ENCODE measurements at places on chromosomes 11 and 22.

DNA sequence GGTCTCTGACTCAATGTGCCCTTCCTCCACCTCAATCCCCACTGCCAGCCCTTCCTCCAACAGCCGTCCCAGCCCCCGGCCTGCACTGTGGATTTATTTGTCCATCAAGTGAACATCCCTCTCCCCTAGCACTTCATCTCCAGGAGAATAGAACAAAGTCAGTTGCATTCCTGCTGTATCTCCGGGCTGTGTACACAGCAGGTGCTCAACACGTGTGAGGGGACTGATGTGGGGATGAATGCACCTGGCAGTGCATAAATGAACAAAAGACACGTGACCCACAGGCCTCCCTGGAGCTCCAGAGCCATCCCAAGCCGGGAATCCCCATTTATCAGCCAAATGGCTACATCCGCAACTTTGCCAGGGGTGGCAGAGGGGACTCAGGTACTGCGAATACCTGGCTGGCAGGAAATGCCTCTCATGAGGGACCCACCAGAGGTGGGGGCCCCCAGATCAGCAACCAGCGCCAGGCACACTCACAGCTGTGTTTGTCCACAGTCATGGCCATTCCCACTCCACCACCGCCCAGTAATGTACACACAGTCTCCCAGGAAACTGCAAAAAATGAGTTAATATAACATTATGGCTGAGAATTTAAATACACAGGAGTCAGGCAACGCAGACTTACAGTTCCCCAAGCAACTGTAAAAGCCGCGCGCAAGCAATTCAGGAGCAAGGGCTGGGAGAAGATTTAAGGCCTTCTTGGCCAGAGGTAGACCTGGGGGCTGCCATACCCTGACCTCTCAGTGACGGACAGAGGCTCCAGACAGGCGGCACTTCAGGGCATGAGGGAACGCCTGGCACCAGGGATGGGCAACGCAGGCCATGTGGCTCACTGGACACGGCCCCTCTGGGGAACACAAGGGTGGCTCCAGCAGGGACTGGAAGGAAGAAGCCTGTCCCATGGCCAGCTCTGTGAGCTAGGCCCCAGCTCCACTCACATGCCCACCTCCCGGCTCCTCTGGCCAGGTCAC lies 50.3 kb upstream of the TCF20 start:
- DNase-seq: no peak

GRCh38 chr11:110339456-110340250 lies 43.2 kb upstream of the RDX start:
- DNase-seq: no peak

- peak; percentile 53 for DNase-seq
Observed at GRCh38 chr22:24681236-24681635, 78.2 kb downstream of the GGT1 start.

GRCh38 chr11:122804796-122805195 lies 33.5 kb upstream of the CRTAM start:
- no peak for DNase-seq

DNA sequence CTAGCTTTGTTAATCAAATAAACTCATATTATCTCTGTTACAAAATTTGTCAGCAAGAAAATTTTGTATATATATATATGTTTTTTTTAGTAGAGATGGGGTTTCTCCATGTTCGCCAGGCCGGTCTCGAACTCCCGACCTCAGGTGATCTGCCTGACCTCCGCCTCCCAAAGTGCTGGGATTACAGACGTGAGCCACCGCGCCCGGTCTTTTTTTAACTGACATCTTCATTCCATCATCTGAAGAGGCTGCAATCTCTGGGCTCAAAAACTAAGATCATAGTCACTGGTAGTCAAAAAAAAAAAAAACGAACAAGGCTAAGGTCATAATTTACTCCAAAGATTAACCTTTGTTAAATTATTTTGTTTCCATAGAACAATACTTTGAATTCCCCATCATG lies 5.3 kb upstream of the KLHDC7B start:
- no peak for DNase-seq

DNA sequence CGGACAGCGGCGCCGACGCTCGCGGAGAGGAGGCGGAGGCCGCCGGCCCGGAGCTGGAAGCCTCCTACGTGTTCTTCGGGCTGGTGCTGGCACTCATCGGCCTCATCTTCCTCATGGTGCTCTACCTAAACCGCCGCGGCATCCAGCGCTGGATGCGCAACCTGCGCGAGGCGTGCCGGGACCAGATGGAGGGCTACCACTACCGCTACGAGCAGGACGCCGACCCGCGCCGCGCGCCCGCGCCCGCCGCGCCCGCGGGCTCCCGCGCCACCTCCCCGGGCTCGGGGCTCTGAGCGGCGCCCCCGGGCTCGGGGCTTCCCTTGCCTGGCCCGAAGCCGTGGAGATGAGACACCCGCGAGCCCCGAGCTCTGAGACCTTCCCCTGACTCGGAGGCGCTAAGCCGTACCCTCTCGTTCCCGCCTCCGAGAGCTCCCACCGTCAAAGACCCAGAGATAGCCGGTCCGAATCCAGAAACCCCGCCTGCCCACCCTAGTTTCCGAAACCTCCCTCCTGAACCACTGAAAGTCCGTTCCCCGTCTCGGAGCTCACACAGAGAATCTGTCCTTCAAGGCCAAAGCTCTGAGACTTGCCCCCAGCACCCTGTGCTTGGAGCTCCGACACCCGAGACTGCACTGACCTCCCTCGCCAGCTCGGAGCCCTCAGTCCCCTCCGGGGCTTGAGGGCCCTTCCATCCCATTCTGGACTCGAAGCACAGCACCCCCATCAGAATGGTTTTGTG lies 1.5 kb downstream of the TPBGL start:
- DNase-seq: no peak

DNA sequence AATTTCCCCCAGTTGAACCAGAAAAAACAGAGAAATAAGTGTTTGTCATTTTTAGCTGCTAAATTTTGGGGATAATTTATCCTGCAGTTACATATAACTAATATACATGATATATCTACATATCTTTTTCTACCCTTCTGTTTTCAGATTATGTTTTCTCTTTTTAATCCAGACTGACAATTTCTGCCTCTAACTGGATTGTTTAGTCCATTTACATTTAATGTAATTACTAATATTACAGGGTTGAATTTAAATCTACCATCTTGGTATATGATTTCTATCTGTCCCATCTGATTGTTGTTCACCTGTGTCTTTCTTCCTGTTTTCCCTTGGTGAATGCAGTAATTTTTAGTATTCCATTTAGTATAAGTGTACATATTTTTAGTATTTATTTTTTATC lies 5.7 kb downstream of the NNMT start:
- DNase-seq: peak; percentile 17

DNA sequence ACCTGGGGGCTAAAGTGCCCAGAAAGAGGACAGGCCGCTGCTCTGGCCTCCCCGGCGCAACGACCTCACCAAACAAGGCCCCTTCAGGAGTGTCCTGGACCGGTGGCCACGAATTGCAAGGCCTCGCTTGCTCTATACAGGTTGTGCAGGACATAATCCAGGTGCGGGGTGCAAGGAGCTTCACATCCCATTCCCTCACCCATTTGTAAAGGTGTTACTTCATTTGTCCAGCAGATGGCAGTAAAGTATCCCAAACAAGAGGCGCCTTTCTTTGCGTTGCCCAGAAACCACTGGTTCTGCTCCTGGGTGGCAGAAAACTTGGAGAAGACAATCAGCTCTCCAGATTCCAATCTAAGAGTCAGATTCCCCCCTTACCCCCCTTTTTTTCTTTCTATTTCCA lies 35.9 kb upstream of the PRDM11 start:
- DNase-seq: peak; percentile 70

GRCh38 chr11:35134403-35135148 lies 4.4 kb upstream of the CD44 start:
- DNase-seq: no peak

- DNase-seq: no peak
Observed at GRCh38 chr11:4704054-4704789, at the start of gene MMP26. MMP26 (plus strand) TSS chr11:4704784.

GRCh38 chr11:115148101-115148500 lies 356.1 kb downstream of the CADM1 start:
- no peak for DNase-seq

- DNase-seq: no peak
Observed at GRCh38 chr22:24191381-24191841, 10.1 kb downstream of the SUSD2 start.

- no peak for DNase-seq
Observed at GRCh38 chr22:50398831-50399648, 55.9 kb downstream of the PPP6R2 start.

DNA sequence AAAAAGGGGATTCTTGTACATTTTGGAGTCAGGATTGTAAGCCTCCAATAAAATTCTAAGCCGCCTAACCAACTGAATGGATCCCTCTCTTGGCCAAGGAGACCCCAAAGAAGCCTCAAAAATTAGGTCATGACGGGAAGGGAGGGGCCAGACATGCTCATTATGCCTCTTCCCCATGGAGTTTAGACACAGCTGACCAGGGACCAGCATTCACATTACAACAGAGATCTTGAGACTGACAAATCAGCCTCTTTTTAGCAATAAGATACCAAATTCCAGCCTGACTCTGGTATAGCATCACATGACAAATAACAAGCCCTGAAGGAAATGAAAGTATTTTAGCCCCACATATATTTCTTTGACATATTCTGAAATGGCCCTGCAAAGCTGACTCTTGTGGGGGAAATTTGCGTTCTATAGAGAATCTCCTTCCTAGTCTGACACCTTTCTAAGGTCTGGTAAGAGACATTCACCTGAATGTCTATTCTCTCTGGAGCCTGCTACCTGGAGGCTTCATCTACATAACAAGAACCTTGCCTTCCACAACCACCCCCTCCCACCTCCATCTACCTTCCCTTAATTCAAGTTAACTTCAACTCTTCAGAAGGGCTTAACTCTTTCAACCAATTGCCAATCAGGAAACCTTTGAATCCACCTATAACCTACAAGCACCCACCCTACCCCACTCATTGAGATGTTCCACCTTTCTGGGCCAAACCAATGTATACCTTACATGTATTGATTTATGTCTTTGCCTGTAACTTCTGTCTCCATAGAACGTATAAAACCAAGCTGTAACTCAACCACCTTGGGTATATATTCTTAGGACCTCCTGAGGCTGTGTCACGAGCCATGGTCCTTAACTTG lies 10.3 kb downstream of the GAL start:
- no peak for DNase-seq

- DNase-seq: peak; percentile 68
Observed at GRCh38 chr22:32796865-32797573, 4.5 kb upstream of the TIMP3 start.

DNA sequence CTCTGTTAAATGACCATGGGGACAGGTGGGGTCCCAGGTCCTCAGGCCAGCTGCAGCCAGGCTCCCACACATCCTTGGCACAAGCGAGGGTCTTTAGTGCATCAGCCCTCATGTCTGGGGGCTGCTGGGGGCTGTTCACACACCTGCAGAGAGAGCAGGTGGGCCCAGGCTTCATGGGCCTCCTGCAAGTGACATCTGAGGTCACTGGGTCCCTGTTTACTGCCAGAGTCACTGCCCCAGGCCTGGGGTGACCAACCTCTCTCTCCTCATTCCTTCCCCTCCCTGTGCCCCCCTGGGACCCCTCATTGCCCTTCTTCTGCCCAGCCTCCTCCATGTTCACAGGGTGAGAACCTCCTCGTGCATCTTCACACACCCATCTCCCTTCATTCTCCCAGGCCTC lies 92.4 kb downstream of the RTL6 start:
- no peak for DNase-seq

- DNase-seq: peak; percentile 13
Observed at GRCh38 chr11:33116535-33116934, 44.7 kb downstream of the CSTF3 start.

DNA sequence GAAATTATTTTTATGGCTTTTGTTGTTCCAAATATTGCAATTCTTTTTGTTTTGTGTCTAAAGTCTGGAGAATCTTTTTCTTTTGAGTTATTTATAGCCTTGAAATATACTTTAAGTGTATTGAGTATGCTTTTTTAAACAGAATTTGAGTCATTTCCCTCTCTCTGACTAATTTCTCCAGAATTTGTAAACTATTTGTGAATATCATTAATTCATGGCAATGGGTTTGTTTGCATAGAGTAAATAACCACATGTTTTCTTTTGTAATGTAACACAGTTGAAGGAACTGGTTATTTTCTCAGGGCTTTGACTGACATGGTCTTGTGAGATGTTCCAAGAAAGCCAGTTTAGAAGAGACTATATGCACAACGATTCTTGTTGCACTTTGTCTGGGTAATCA lies 30.9 kb upstream of the MPEG1 start:
- no peak for DNase-seq

DNA sequence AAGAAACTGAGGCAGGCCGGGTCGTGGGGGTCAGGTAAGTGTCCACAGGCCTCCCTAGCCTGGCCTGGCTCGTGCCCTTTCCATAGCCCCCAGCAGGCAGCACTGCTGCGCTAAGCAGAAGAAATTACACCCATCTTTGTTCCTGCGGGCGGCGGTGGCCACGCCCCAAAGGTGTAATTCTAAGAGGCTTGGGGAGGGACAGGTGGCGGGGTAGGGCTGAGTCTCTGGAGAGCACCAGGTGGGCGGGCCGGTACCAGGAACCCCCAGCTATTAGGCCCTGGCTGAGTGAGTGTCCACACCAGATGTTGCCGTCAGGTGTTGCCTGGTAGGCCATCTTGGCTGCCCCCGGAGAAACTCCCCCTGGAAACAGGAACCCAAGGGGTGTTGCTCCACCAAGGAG lies 12.3 kb upstream of the ARAP1 start:
- no peak for DNase-seq

GRCh38 chr11:7563281-7563680 lies 49.5 kb downstream of the PPFIBP2 start:
- DNase-seq: no peak

DNA sequence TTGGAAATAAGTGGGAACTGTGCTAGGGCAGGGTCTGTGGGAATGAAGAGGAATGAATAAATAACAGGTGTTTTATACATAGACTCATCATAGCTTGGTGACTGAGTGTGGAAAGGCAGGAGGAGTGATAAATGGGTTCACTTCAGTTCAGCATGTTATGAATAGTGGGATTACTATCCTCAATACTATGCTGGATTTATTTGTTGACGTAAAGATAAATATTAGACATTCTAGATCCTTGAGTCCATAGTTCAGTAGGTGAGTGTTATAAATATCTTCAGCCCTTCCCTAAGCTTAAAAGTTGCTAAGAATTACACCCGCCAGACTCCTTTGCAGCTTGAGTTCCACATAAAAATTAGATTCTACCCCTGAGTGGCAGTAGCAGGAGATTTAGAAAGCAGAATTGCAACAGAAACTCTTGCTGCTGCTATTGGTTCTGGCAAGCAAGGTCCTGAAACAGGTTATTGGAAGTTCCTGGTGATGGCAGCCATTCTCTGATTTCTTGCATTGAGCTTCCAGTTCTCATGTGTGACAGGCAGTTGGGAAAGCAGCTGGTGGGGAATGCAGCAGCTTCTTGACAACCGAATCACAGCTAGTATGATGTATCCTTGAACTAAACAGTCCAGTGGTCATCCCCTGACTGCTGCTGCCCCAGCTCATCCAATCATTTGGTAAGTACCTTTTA lies 1558.9 kb downstream of the FAM181B start:
- no peak for DNase-seq

DNA sequence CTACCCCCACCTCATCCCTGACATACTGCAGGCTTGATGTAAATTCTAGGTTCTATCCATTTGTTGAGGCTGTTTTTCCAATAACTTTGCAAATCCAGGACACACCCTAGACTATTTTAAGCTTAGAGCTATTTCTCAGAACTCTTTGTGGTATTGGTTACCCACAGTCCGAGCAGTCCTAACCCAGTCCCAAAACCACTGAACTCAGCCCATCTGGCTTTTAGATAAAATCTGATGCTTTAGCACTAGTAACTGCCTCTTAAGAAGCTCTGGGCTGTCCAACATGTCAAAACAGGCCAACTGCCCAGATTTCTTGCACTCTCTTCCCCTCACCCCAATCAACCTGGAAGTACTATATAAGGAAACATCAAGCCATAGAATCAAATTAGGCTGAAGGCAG lies 344.4 kb upstream of the CADM1 start:
- peak; percentile 43 for DNase-seq

Data from astrocyte of the spinal cord (primary cell).